HEK293T (cell line): ENCODE measurements at places on chromosomes 1 and 21.

GRCh38 chr1:150302338-150302737 lies 8.7 kb downstream of the MRPS21 start:
- no peak for DNase-seq

- no peak for DNase-seq
These were observed 93.5 kb downstream of the SIK1 start for GRCh38 chr21:43333298-43334062.

DNA sequence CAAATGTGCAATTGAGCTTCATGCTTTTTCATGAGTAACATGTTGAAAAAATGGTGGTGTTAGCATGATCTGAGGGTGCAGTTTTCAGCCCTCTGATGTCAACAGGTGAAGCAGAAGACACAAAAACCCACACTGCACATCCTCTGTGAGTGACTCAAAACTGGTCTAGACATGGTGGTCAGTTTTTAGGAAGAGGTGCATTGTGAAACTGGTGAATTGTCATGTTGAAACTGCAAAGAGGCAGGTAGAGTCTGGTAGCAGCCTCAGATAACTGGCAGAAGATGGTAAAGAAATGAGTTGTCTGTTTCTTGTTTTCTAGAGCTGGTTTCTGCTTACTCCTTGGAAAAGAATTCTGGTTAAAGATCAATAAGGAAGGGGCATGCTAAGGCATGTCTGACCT lies 97.3 kb upstream of the HMCN1 start:
- DNase-seq = no peak

- no peak for DNase-seq
These were observed 31.0 kb upstream of the PLEKHO1 start for GRCh38 chr1:150118716-150119115.

DNA sequence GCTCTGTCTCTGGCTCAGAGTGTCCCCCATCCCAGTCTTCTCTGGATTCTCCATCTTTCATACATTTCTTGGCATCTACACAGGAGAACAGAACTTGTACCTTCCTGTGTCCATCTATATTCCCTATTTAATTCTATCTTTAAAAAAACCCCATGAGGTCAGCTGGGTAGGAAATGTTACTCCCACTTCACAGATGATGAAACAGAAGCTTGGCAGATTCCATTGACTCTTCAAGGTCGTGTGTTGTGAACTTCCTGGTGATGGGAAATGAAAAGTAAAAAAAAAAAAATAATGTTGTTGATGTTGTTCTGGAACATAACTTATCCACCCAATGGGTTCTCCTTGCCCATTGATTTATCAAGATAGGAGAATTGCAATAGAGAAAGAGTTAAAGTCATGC lies 8.9 kb downstream of the CHI3L2 start:
- no peak for DNase-seq

DNA sequence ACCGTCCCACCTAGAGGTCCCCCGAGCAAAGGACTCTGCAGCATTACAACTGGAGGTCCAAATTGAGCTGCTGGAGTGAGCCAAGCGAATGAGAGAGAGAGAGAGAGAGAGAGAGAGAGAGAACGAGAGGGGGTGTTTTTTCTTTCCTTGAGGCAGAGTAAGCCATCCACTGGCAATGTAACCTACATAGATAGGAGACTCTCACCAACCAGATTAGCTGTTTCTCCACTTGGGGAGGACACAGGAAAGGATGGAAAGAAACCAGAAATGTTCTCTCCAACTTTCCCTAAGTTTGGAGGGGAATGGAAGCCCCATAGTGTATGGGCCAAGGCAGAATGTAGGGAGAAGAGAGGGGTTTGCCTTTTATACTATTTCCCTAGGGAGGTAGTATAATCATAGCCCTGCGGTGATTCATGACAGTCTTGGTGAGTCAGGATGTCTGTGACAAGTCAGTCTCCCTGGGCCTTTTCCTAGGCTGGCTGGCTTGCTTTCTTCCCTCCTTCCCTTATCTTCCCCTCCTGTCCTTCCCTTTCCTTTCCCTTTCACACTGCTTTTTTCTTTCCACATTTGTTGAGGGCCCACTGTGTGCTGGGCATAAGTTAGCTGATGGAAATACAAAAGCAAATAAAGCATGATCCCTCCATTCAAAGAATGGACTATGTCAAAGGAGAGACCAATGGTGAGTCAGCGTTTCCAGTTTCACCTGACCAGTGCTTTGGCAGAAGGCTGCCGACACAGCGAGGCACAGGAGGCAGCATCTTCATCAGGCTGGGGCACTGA lies 7.1 kb downstream of the FNDC7 start:
- no peak for DNase-seq

DNA sequence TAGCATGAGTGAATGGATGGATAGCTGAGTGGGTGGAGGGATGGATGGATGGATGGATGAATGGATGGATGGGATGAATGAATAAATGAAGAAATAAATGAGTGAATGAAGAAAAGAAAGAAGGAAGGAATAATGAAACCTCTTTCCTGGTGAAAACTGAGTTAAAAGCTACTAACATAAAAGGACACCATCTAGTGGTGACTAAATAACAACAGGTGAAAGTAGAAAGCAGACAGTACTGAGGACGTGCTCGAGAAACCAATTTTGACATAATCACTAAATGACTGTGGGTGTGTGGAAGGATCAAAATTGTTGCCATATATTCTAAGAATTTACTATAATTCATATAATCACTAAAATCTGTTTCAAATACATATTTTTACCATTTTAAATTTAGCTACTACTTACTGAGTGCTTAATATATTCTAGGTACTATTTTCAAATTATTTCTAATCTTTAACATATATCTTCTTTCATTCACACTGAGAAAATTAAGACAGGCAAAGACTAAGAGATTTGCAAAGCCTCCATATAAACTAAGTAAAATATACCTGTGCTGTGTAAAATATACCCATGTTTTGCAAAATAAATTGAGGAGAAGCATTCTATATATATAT lies 522.9 kb downstream of the LRRIQ3 start:
- DNase-seq = peak; percentile 21

DNA sequence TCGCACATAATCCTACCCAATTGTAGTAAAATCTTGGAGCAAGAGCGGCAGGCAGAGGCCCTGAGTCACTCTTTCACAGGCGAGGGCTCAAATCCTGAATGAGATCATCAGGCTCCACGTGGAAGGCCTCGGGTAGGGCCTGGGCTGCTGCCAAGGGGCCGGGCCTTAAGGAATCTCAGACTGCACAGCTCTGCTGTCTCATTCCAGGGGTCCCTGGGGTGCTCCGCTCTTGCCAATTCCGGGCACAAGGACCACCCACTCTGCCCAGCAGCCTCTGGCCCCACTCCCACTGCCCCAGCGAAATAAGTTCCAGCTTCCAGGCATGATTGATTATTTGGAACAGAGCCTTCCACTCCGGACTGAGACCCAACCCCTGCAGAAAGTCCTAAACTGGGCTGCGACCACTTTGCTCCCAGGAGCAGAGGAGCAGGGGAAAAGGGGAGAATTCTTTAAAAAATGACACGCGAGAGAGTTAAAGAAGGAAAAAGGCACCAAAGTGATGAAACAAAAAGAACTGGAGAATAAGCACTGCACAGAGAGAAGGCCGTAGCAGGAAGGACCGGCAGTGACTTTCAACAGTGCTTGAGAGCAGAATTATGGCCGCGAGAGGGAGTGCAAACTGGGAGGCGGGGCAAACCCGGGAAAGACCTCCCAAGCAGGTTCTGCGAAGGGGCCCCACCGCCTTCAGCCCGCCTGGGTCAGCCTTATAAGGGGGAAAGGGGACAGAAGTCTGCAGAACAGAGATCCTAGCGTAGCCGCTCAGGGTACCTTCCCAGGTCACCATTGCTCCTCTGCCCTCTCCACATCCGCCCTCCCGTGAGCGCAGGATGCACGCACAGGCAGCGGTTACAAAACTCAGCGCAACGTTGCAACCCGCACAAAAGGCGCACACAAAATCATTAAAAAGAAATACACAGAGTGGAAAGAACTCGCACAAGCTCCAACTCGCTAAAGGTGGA lies 2.0 kb downstream of the ADAMTS1 start:
- DNase-seq = peak; percentile 80
